ENCODE measurements at places on chromosomes 5 and 9.
A peak's percentile ranks its signal among the peaks of the same experiment; 100 is the strongest.

- peak; percentile 75 for DNase-seq
Measured at GRCh38 chr9:137241490-137242268, 592 bp downstream of the TUBB4B start.

DNA sequence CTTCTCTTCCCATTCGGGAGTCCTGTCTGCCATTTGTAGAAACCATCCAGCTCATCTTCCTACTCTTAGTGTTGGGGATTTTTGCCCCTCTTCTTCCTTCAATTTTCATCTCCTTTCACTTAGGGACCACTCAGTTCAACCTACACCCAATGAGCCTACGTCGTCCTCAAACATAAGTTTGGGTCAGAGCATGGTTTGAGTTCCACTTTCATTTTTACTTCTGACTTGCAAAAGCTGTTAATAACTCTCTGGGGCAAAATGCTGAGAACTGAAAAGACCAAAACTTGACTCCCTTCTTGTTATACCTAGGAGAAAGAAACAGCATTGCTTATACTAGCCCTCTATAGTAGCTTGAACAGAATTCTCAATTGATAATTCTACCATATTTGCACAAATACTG lies 381.5 kb upstream of the MPDZ start:
- no peak for DNase-seq

DNA sequence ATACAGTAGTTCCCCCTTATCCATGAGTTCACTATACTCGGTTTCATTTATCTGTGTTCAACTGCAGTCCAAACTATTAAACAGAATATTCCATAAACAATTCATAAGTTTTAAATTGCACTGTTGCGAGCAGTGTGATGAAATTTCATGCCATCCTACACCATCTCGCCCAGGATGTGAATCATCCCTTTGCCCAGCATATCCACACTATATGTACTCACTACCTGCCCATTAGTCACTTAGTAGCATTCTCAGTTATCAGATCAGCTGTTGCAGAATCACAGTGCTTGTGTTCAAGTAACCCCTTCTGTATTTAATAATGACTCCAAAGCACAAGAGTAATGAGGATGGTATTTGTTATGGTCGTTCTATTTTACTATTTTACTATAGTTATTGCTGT lies 51.5 kb downstream of the SHOC1 start:
- DNase-seq: peak; percentile 26

- no peak for DNase-seq
Measured at GRCh38 chr5:58255970-58256369, 203.9 kb downstream of the PLK2 start.

DNA sequence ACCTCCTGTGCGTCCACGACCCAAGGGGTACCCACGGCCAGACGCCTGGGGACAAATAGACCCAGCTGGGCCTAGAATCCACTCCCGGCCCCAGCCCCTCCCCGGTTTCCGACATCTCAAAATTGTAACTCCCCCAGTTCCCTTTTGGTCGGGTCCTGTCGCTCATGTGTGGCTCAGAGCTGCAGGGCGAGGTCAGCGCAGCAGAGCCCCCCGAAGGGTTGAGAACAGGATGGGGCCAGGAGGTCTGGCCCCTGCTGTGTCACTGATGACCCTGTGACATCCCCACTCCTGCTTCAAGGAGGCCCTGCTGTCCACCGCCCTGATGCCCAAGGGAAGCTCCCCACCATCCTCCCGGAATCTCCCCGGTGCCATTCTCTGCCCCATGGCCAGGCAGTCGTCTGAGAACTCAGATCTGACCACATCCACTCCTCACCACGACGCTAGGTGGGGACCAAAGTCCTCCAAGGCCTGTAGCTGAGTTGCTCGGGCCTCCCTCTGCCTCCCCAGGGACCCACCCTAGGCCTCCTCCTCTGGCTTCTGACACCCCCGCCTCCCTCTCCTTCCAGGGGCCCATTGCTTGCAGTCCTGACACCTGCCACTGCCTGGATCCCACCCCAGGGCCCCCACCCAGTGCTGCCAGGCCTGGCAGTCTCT lies 3.9 kb downstream of the SLC9A3 start:
- DNase-seq: no peak

- DNase-seq: no peak
Measured at GRCh38 chr5:156363861-156364260, 36.9 kb downstream of the SGCD start.

DNA sequence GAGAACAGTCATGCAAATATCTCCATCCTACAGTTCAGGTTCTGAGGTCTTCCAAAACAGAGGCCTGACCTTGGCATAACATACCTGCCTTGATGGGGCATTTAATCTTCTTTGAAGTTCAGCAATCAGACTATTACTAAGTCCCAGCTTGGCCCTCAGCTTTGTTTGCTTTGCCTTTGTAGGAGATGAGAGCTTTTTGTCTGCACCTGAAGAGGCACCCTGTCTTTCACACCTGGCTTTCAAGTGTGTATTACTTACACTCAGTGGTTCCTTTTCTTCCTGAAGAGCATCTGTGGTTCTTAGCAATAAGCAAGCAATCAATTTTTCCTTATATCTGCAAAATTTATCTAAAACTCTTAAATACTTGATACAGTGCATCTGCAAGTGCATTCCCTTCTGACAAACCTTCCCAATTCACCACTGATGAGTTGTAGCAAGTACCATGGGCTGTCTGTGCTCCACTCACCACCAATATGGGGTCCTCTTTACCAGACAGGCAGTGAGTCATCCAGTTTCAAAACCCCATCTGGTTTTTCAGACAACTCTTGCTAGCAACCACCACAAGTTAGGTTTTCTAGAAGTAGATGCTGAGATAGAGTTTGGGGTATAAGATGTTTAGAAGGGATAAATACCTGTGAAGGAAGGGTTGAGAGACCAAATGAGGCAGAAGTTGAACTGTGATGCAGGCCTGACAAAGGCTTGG lies 100.2 kb downstream of the HINT1 start:
- DNase-seq: no peak

DNA sequence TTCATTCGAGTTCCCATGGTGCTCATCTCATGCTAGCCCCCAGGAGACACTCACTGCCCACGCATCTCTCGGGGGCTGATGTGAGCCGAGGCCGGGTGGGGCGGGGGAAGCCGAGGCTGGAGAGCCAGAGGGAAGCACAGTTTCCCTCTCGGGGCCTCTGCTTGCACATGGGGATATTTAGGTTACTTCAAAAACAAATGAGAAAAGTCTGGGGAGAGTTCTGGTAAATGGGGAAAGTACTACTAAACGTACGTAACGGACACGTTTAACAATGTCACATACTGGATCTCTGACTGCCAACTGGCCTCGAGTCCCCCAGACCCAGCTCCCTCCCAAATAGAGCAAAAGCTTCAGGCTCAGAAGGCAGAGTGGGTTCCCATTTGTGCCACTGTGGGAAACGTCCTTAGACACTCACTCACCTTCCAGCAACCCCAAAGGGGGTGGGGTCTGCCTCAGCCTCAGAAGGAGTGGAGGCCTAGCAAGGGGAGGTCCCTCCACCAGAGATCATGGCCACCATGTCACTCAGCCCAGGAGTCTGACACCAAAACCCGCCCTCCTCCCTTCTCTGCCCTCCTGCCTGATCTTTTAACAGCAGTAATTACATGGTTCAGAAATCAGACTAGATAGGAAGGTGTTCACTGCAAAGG lies 33.8 kb upstream of the NTNG2 start:
- DNase-seq: no peak

DNA sequence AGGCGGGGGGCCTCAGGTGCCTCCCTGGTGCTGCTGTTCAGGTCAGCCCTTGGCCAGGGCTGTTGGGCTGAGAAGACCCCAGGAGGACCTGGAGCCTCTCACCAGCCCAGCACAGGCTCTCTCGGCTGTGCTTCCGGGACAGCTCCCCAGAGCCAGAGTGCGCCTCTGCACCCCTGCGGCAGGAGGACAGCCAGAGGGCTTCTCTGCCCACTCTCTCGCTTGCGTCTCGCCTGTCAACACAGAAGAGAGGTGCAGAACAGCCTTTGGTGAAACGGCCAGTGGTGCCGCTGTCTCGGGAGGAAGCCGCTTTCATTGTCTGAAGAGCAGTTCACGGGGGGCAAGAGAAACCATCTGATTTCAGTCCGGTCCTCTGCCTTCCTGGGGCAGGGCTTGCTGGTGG lies 3.8 kb upstream of the NACC2 start:
- DNase-seq: no peak

DNA sequence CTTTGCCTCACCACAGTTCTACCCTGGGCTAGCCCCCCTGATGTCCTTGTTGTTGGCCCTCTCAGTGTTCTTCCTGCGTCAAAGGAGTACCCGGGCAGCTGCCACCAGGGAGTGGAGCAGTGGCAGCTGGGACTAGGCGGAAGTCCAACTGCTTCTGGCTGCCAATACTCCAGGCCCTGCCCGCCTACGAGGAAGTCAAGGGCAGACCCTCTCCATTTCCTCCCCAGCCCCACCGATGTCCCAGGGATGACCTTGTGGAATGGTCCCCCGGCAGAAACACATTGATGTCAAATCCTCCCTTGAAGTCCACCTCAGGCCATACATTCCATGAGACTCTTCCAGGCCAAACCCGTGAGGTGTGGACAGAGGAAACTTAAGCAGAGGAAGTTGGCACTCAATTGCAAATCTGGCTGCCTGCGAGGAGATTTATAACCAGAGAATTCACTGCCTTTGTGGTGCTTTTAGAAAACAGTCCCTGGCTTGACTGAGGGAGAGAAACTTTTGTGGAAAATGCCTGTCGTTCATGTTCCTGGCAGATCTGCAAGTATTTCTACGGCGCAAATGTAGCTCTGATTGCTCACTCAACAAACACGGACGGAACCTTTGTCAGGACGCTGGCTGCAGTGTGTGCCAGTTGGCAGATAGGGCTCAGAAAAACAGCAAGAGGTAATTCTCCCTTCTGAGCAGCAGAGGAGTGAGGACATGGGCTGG lies 339.7 kb downstream of the RAB3C start:
- no peak for DNase-seq

- peak; percentile 69 for DNase-seq
Measured at GRCh38 chr5:179679014-179679674, 1.7 kb downstream of the CBY3 start.

DNA sequence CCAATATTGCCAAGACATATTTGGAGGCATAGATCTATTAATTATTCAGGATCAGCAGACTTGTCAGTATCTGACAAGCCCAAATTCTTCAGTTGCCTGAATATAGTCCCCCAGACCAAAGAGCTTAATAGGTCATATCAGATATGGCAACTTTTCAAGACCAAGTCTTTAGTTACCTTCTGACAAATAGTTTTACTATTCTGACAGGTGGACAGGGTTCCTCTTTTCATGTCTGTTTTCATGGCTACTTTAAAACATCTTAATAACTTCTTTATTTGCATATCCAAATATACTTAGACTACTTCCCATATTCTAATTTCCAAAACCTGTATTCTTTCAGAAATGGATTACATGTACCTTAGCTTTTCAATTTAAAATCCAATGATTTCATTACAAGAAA lies 65.4 kb downstream of the AUH start:
- no peak for DNase-seq

DNA sequence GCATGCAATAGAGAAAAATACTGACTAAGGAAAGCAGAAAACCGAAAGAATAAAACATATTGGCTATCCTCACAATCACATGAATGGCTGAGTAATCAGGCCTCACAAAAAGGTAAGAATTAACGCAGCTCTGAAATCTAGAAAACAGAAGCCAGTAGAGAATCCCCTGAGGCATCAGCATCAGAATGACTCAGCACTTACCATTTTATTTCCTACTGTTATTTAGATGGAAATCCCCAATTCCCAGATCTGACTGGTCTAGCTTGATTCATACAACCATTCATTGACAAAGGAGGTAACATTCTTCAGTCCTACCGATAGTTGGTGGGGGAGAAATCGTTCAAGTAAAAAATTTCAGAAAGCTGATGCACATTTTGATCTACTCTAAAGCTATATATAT lies 1408.4 kb upstream of the WWC1 start:
- no peak for DNase-seq

- DNase-seq: no peak
Measured at GRCh38 chr5:179243333-179243732, 101.9 kb downstream of the ADAMTS2 start.

DNA sequence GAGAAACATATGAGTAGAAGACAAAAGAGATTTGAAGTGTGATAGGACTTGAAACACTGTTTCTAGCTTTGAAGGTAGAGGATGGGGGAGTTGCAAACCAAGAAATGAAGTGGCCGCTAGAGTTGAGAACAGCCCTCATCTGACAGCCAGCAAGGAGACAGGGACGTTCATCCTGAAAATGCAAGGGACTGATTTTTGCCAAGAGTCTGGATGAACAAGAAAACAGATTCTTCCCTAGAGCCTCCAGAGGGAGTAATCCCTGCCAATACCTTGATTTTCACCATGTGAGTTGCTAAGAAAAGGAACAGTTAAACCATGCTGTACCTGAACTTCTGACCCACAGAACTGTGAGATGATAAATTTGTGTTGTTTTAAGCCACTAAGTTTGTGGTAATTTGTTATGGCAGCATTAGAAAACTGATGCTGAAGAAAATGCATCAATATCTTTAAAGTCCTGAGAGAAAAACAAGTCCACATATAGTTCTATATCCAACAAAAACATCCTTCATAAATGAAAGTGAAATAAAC lies 154.0 kb upstream of the ADAMTSL1 start:
- DNase-seq: no peak

DNA sequence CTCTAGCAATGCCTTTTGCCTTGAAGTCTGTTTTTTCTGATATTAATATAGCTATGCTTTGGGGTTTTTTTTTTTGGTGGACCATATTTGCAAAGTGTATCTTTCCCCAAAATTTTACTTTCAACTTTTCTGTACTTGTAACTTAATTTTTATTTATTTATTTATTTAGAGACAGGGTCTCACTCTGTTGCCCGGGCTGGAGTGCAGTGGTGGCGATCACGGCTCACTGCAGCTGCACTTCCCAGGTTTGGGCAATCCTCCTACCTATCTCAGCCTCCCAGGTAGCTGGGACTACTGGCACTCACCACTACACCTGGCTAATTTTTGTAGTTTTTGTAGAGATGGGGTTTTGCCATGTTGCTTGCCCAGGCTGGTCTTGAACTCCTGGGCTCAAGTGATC lies 20.8 kb downstream of the PRRT1B start:
- no peak for DNase-seq

GRCh38 chr9:114619191-114619761 lies 8.2 kb downstream of the TMEM268 start:
- DNase-seq: no peak

DNA sequence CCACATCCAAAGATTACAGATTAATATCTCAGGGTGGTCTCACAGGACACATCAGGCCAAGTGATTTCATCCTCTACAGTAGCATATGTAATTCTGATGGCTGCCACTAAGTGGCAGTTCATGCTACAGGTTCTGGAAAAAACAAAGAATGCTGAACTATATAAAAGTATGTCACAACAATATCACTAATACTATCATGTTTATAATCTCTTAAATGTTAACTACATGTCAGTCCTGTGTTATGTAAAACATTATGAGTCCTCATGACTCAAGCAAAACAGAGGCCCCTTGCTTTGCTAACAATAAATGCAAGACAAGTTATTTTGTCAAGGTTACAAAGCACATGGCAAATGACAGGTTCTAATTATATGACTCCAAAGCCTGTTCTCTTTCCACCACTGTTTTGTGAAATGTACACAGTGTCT lies 233.2 kb downstream of the FBXL17 start:
- no peak for DNase-seq

GRCh38 chr9:94128580-94128979 lies 44.3 kb downstream of the PTPDC1 start:
- DNase-seq: no peak

Measured in stimulated activated CD4-positive, alpha-beta T cell treated with anti-CD3 and anti-CD28 coated beads, Interleukin-2, amount 100 ng/mL, for 24 hours (primary cell).